WERI-Rb-1 (cell line): ENCODE measurements at places on chromosomes 13 and 19.
A peak's percentile ranks its signal among the peaks of the same experiment; 100 is the strongest.

DNA sequence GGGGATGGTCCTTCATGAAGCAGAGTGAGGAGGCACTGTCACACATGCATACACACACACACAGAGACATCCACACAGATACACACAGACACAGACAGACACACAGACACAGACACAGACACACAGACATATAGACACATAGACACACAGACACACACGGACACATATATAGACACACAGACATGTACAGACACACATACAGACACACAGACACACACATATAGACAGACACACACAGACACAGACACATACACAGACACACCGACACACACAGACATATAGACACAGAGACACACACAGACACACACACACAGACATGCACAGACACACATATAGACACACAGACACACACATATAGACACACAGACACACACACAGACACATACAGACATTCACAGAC is 173.9 kb downstream of the URI1 start:
- no peak for DNase-seq

DNA sequence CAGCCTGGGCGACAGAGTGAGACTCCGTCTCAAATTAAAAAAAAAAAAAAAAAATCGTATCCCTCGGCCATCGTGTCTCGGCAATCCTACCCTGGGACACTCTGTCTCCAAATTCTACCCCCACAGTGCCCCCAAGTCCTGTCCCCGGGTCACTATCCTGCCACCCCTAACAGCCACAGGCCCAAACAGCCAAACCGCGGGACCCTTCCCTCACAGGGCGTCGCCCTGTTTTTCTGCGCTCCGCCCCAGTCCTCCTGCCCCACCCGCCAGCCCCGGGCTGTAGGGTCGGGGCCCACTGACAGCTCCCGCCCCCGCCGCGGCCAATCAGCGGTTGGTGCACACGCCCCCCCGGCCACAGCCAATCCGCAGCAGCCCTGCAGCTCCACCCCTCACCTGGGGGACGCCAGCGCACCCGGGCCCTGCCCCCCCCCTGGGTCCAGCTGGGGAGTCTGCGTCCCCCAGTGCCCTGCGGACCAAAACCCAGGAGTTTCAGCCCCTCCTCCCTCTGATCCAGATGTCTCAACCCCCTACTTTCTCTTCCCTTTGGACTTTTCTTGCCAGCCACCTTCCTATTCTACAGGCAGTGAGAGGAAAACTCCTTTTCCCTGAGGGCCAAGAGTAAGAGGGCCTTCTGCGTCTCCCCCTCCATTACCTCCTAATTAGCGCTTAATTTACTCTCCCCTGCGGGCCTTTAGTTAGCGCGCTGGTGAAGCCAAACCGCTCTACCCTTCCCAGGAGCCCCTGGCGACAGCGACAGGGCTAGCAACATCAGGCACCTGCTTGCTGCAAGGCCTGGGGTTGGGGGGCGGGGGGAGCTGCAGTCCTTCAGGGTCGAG is 1.5 kb upstream of the BCAT2 start:
- peak; percentile 28 for DNase-seq

DNA sequence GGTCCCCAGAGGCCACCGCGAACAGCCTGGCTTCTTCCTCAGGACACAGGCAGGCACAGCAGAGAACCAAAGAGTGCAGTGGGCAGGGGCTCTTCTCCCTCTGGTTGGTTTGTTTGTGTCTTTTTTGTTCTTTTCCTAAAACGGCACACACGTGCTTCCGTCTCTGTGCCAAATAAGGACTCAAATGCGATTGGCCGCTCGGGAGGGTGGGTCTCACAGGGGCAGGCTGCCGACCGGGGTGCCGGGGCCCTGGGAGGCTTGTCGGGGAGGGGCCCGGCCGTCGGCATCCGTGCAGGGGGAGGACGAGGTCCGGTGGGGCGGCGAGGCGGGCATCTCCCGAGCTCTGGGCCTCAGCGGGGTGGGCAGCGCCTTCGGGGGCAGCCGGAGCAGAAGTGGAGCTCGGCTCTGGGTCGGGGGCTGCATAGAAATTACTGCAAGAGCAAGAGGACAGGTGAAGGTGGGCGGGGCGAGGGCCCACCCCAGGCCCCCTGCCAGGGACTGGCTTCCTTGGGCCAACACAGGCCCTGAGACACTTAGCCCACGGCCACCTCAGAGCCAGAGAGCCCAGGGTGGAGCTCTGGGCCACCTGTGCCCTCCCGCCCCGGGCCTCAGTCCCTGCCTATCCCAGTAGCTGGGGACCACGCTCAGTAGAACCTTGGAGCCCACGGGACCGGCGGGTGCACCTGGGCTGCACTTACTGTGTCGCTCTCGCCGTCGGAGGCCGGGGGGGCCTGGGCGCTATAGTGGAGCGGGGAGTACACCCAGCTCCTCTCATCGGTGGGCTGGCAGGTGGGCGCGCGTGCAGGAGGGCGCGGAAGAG is 6.4 kb upstream of the CACTIN start:
- no peak for DNase-seq

- DNase-seq, result no peak
Observed at GRCh38 chr13:94664889-94665288, 47.5 kb downstream of the SOX21 start.

DNA sequence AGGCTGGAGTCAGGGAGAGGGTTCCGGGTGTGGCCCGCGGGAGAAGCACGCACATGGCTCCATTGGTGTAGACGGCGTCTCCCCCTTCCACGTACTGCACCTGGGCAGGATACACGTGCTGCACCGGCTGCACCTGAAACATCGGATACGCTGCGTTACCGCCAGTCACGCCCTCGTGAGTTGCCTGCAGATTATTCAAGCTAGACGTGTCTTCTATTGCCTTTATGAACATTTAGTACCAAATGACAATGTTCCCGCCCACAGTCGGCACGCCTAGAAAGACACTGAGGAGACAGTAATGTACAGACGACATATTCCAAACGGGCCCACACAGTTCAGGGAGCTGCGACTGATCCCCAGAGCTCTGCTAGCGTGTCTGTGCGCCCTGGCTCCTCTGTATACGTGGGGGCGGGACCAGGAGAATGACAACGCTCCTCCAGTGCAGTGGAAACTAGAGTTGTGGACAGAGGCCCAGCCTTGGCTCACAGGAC is 64.1 kb upstream of the RANBP3 start:
- no peak for DNase-seq

DNA sequence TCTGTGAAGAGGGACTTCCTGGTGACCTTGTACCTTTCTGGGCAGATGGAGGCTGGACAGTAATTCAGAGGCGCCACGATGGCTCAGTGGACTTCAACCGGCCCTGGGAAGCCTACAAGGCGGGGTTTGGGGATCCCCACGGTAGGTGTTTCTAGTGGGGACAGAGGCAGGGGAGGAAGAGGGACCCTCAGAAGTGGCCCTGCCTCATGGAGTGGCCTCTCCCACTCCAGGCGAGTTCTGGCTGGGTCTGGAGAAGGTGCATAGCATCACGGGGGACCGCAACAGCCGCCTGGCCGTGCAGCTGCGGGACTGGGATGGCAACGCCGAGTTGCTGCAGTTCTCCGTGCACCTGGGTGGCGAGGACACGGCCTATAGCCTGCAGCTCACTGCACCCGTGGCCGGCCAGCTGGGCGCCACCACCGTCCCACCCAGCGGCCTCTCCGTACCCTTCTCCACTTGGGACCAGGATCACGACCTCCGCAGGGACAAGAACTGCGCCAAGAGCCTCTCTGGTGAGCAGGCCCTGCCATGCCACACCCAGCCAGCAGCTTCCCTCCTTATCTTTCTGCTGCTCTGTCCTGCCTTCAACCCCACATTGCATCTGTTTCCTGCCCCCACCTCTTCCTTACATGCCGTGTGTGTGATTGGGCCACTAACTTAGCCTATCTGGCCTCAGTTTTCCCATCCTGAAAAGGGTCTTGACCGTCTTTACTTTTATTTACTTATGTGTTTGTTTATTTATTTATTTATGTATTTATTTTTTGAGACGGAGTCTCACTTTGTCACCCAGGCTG is 7.3 kb downstream of the ANGPTL4 start:
- DNase-seq, result no peak

DNA sequence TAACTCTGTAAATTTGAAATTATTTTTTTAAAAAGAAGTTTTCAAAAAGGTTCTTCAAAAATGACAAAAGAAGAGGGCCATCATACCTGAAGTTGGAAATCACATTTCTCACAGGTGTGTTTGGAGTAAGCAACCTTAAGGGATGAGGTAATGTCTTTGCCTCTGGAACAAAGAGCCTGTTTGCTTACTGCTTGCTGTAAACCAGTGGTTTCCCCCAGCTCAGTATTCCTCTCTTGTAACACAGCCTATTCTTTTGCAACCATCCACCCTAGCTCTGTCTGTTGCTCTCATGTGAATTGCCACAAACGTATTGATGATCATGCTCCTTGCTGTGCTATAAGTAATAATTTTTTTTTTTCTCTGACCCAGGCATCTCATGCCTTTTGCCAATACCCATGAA is 38.1 kb downstream of the UCHL3 start:
- no peak for DNase-seq

- DNase-seq, result no peak
Observed at GRCh38 chr13:83100237-83100636, 782.0 kb downstream of the SLITRK1 start.

DNA sequence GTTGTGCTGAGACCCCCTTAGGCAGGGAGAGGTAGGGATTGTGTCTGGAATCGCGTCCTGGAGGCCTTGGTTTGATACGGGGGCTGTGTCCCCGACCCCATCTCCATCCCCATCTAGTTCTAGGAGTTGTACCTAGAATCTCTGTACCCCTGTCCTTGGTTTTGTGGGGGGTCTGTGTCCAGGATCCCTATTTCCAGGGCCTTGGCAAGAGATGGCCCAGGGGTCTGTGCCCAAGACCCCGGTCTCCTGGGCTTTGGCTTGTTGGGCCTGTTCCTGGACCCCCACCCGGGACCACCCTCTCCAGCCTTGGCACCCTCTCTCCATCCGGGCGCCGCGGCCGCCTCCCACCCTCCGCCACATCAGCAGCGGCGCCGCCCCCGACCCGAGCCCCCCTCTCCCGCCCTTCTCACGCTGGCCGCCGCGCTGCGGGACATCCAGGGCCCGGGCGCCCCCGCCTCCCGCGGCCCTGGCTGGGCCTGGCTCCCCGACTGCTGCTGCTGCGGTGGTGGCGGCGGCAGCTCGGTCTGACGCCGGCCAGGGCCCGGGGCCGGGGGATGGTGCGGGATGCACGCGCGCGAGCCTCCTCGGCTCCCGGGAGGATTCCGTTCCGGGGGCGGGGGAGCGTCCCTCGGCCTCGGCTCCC is at the start of gene NUMBL:
NUMBL (minus strand) TSS at position 602 of the 643 bp plus-strand sequence; CDS start at position 434, 168 bp downstream.
- DNase-seq, result no peak

GRCh38 chr19:35978832-35979365 is 16.1 kb upstream of the SDHAF1 start:
- no peak for DNase-seq

- DNase-seq, result peak; percentile 22
Observed at GRCh38 chr13:30334663-30335386, 27.5 kb upstream of the KATNAL1 start.

DNA sequence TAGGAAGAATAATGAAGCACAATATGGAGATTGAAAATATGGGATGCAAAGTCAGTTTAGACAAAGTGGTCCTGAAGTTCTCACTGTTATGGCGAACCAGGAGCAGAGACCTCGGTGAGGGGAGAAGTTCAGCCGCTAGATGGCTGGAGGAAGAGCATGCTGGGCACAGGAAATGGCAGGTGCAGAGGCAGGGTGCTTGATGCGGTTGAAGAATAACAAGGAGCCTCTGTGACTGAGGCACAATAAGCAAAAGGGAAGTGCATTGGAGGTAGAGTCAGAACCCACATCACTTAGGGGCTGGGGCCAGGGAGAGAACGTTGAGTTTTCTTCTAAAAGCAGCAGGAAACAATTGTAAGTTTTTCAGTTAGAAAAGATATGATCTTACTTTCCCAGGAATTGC is 1725.2 kb downstream of the EFNB2 start:
- DNase-seq, result no peak

GRCh38 chr13:26255115-26255514 is 1.2 kb downstream of the CDK8 start:
- no peak for DNase-seq

- DNase-seq, result no peak
Observed at GRCh38 chr19:45223879-45224278, 21.3 kb downstream of the EXOC3L2 start.

- DNase-seq, result no peak
Observed at GRCh38 chr19:5048727-5049553, 80.0 kb downstream of the KDM4B start.

DNA sequence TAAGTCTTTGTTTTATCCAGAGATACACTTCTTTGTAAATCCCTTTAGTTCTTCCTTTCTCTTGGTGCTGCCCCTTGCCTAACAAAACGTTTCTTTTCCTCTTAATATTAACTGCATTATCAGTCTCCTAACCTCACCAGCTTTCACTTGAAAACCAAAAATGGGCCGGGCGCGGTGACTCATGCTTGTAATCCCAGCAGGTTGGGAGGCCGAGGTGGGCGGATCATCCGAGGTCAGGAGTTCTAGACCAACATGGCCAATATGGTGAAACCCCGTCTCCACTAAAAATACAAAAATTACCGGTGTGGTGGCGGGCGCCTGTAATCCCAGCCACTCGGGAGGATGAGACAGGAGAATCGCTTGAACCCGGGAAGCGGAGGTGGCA is 329.8 kb upstream of the MIR17HG start:
- DNase-seq, result peak; percentile 66

DNA sequence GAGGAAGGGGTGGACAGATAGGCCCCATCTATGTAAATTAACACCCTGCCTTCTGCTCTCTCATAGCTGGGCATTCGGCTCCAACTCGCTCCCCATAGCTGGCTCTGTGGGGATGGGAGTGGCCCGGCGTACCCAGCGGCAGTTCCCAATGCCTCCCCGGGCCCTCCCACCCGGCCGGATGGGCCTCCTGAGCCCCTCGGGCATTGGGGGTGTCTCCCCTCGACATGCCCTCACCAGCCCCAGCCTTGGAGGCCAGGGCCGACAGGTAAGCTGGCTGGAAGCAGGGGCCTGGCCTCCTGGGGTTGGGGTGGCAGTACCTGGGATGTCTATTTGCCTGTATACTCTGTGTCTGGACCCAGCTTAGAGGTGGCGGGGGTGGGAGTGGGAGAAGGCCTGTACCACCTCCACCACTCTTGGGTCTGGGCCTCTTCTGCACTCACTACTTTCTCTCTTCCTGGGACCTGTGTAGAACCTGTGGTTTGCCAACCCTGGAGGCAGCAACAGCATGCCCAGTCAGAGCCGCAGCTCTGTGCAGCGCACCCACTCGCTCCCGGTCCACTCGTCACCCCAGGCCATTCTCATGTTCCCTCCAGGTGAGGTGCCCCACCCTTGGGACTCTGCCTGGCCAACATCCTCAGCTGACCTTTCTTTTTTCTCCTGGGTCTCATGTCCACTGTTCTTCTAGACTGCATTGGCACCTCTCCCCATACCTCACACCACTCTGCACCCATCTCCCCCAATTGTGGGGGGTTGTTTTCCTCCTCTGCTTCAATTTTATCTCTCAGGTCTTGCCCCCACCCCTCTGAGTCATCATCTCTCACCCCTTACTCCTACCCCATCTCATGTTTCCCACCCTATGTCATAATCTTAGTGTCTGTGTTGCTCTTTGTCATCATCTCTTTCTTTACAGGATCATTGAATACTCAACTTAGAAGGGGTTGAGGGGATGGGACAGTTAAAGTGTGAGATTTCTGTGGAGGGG is 10.1 kb downstream of the PAF1 start:
- no peak for DNase-seq

DNA sequence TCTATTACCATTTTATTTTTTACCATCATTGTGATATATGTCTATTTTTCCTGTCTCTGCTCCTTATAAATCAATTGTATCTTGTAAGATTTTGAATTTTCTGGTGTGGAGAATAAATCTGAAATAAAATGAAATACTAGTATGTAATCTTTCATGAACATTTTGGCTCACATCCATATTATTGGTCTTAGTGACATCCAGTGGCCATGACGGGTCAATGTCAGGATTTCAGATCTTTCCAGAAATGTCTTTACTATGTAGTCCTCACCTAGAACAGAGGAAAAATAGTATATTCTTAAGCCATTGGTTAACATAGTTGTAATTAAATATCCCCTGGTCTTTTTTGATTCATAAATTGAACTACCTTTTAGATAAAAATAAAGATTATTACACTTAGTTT is 109.8 kb upstream of the GPC6 start:
- DNase-seq, result peak; percentile 44
